NCI-H345 (cell line): ENCODE measurements at places on chromosomes 1 and 21.

DNA sequence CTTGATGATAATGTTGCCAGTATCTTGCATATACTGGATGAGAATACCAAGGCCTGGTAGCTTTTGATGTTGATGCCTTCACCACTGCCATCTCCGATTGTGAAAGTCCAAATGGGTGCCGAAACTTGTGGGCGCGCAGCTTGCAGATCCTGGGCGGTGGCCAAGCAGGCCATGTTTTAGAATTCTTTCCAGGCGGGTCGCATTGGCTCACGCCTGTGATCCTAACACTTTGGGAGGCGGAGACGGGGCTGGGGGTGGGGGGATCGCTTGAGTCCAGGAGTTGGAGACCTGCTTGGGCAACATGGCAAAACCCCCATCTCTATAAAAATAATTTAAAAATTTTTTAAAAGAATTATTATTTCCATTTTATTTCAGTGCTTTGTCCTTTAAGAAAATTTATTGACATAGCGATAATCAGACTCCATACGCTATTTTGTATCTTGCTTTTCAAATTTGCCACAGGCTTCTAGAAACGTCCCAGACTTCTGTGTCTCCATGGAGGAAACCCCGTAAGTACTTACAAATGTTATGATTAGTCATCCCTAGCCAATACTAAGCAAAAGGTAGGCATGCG, 592 bp upstream of the ZNF326 start:
- DNase-seq: no peak

DNA sequence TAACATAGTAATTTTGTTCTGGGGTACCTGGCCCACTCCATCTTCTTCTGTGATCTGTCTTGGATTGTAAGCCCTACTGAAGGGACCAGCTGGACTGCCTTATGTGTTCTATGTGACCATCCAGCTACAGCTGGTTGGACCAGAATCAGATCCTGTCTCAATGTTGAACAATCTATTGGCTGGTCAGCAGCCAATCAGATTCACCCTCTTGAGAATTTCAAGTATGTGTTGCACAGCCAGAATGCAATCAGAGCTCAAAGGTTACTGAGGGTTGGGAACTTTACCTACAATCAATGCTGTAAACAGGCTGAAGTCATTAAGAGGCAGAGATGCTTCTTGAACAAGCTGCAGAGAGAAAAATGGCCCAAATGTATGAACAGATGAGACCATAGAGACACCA, 61.9 kb downstream of the KCNC4 start:
- DNase-seq: no peak

GRCh38 chr21:29288239-29288638, 10.5 kb upstream of the BACH1 start:
- no peak for DNase-seq

GRCh38 chr1:31624309-31624708, 6.8 kb downstream of the HCRTR1 start:
- no peak for DNase-seq

- no peak for DNase-seq
These were observed 26.3 kb downstream of the DNASE2B start for GRCh38 chr1:84424513-84425149.

DNA sequence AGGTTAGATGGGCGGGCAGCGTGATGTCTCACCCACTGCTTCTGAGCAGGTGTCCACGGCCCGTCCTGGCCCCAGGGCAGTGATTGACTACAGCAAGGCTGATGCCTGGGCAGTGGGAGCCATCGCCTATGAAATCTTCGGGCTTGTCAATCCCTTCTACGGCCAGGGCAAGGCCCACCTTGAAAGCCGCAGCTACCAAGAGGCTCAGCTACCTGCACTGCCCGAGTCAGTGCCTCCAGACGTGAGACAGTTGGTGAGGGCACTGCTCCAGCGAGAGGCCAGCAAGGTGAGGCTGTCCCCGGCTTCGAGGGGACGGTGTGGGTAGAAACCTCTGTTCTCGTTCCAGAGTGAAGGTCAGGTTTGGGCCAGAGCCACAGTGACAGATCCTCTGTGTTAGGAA, 12.2 kb downstream of the DDOST start:
- DNase-seq: no peak

- DNase-seq: no peak
These were observed 20.9 kb downstream of the BATF3 start for GRCh38 chr1:212678456-212679410.

GRCh38 chr1:180415985-180416633, 86.3 kb downstream of the ACBD6 start:
- peak; percentile 48 for DNase-seq

DNA sequence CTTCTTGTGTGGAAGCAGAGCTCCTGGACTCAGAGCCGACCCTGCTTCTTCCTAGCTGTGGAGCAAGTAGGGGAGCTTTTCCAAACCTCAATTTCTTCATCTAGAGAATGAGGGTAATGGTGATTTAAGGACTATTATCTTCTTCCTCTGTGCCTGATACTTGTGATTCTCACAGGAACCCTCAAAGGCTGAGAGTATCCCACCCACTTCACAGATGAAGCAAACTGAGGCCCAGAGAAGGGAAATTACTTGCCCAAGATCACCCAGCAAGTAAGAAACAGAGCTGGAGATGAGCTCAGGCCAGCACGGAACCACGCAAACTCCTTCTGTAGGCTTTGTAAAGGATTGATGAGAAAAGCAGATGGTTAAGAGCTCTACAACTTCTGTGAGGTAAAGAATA, 15.1 kb upstream of the SLC2A1 start:
- no peak for DNase-seq

GRCh38 chr1:149945206-149945605, 8.5 kb upstream of the MTMR11 start:
- no peak for DNase-seq

DNA sequence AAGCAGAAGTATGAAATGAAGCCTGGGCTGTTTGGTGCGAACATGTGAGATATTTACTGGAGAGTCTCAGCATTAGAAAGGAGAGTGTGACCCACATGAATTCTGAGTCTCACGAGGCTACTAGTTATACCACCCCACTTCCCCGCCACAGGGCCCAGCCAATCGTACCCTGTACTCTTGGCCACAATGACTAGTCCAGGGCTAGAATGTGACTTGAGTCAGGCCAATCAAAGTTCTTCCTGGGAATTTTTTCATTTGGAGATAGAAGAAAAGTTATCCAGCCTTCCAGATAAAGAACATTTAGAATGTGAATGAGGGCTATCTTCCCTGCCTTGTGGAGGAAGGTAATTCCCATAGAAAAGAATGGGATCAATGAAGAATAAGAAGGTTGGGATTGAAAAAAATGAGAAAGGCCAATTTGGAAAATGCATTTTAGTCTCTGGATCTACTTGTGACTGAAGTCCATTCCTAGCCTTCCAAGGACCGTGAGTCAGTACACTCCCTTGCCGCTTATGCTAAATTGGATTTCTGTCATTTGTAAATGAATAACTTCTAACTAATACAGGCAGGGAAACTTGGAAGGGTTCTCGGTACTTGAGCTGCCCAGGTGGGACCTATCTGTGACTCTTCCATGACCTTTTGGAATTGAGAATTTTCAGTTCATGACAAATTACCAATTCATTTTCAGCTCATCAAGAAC, 12.3 kb upstream of the RIMKLA start:
- no peak for DNase-seq

DNA sequence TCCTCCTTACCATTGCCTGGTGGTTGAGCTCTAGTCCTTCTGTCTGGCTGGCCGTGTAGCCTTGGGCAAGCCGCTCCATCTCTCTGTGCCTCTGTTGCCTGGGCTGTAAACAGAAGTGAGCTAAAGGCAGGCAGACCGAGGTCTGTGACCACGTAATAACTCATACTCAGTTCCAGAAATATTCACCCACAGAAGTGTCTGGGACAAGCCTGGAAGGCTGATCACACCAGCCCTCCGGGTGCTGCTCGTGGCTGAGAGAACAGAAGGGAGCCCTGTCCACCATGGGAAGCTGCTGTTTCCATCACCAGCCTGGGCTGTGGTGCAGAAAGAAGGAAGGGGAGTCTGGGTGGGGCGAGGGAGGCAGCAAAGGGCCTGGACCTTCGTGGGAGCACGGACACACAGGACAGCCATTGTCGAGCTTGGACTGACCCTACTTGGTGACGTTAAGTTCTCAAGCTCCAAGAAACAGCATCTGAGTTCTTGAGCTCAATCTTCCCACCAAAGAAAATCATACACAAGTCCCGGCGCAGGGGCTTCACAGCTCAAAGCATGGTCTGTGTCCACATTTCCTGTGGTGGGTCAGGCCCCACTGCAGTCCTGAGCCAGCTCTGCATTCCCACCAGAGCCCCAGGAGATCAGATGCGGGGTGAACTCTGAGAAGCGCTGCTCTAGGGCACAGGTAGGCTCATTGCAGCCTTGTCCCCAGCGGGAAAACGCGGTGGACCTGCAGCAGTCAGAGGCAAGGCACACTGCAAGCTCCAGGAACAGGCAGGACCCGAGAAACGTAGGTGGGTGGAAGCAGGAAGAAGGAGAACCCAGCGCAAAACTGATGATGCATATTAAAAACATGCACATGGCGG, 61.8 kb downstream of the RUNX3 start:
- DNase-seq: no peak

- no peak for DNase-seq
These were observed 120.3 kb downstream of the TM2D1 start for GRCh38 chr1:61604684-61605083.

GRCh38 chr1:201659572-201659971, 120.6 kb downstream of the NAV1 start:
- no peak for DNase-seq

DNA sequence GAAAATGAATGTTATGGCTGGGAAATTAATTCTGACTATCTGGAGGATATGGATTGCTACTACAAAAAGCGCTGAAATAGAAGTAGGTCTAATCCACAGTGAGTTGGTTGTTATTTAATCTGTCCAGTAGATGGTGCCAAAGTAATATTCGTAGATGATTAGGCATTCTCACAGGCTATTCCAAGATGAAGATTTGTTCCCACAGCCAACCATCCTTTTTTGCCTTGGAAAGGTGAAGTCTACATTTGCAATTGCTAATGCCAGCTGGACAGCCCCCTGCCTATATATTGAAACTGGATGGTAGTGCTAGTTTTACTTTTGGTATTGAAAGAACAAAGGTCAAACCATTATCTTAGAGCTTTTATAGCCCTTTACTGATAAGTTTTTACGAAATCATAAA, 43.8 kb downstream of the RBM11 start:
- peak; percentile 45 for DNase-seq

GRCh38 chr1:93844262-93845045, 34.6 kb downstream of the DNTTIP2 start:
- DNase-seq: peak; percentile 72

GRCh38 chr1:177615251-177615650, 354.6 kb downstream of the SEC16B start:
- no peak for DNase-seq

DNA sequence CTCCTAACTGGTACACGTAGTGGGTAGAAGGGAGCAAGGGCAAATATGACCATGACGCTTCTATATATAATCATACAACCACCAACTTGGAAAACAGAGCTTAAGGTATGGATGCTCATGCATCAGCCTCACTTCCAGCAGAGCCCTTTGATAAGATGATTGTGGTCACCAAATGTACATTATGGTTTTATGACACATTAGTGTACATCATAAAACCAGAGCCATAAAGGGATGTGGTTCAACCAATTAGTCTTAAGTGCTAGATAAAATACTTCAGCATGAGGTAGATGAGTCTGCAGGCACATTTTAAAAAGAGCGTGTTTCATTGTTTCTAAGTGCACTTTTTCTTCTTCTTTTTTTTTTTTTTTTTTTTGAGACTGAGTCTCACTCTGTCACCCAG, 43.7 kb downstream of the NIBAN1 start:
- no peak for DNase-seq

GRCh38 chr1:47536646-47537118, 98.8 kb downstream of the FOXD2 start:
- DNase-seq: no peak

GRCh38 chr1:206575894-206576737, 36.1 kb downstream of the EIF2D start:
- peak; percentile 63 for DNase-seq

DNA sequence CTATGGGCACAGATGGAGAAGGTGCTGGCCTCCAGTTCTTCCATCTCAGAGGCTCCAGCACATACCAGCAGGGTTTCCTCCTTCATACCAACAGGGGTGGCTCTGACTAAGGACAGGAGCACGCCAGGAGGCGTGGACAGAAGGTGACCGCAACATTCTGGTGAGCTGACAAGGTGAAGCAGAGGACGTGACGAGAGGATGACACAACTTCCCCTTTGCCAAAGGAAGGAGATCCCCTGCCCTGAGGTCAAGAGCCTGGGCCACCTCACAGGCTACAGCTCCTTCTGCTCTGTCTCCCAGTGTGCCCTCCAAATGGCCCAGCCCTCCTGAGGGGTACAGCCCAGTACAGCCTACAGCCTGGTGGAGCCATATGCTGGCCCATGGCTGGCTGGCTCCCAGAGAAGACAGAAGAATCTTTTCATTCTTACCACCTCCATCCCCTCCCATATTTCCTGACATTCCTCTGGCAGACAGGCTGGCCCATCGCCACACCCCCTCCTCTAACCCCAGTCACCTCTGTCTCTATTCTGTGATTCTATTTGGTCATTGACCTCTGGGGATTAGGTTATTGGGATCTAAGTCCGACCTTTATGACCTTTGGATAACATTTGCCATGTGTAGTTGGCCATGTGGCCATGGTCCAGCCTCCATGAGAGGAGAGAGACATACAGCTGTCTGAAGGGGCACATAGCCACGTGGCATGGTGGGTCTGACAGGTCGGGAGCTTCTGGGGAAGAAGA, 5.1 kb upstream of the LAMB3 start:
- DNase-seq: no peak

GRCh38 chr1:220786337-220787068, at the start of gene MTARC1:
MTARC1 (plus strand) TSS chr1:220786913; CDS start chr1:220786945, 32 bp downstream.
- DNase-seq: peak; percentile 66

- no peak for DNase-seq
These were observed 540.0 kb downstream of the KIF26B start for GRCh38 chr1:245694753-245695195.

DNA sequence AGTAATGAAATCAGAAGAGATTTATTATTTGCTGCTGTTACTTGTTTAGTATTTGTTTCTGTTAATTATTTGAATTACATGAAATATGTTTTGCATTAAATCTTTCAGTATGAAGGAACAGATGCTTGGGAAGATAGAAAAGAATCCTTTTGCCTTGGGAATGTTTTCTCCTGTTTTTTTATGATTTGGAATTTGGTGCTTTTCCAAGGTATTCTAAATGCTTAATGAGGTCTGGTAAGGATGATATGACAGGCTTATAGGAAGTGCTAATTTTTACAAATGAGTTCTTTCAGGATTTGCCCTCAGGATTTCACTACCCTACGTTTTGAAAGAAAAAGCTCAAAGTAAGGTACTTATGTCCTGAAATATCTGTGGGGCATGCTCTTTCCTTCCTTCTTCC, 25.6 kb upstream of the ST6GALNAC3 start:
- no peak for DNase-seq

GRCh38 chr1:15282810-15283474, 35.9 kb downstream of the FHAD1 start:
- DNase-seq: no peak
